ENCODE measurements at places on chromosomes 13 and 19.

DNA sequence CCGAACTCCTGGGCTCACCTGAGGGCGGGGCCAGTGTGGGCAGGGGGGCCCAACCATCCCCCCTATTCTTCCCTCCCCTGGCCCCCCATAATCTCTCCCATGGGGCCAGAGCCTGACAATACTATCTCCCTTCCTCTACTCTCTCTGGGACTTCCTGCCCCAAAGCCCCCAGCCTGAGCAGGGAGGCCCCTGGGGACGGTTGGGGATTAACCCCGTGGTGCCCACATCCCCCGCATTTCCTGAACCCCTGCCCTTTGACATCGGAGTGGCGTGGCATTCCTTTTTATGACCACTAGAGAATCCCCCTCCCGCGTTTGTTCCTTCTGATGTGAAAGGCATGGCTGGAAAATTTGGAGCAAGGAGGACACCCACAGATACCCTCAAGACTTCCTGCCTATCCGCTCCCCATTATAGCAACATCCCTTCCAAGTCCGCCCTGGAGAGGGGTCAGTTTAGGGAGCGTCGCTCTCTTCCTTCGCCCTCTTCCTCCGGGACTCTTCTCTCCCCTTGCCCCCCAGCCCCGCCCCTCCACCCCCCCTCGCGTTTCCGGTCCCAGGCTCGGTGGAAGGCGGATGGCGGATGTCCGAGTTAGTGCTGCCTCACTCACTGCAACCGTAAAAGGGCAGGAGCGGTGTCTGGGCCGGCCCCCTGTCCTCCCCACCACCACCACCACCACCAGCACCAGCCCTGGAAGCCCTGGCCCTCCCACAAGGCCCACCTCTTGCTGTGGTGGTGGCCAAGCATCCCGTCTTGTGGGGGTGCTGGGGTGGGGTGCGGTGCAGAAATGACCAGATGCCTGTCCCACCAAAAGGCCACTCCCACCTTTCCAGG lies 1.8 kb downstream of the VASP start:
- peak; percentile 88 for DNase-seq

GRCh38 chr13:26971990-26972887 lies 199.4 kb downstream of the USP12 start:
- DNase-seq, result peak; percentile 23

GRCh38 chr13:70856711-70857110 lies 748.5 kb upstream of the KLHL1 start:
- DNase-seq, result no peak

GRCh38 chr19:48510421-48511268 lies 990 bp downstream of the LMTK3 start:
- DNase-seq, result peak; percentile 80

DNA sequence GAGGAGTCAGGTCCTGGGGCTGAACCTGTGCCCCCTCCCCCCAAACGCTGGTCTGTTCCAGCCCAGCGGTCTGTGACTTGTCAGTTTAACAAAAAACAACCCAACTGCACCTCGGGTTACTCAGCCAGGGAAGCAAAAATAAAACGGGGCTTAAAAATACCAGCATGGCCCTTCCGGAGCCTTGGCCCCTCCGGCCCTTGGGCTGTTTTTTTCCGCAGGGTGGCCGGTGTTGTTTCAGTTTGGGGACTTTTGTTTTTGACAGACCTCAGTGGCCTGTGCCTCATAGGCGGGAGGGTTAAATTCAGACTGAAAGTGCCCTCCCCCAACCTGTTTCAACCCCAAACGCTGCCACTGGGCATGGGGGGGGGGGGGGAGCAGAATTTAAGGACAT lies 4.0 kb downstream of the TCF3 start:
- peak; percentile 90 for DNase-seq

GRCh38 chr13:23436680-23437079 lies 3.2 kb upstream of the SACS start:
- DNase-seq, result no peak

GRCh38 chr13:101149735-101150384 lies 266.4 kb downstream of the NALCN start:
- no peak for DNase-seq

GRCh38 chr13:51978796-51979556 lies 32.3 kb downstream of the ATP7B start:
- DNase-seq, result no peak

DNA sequence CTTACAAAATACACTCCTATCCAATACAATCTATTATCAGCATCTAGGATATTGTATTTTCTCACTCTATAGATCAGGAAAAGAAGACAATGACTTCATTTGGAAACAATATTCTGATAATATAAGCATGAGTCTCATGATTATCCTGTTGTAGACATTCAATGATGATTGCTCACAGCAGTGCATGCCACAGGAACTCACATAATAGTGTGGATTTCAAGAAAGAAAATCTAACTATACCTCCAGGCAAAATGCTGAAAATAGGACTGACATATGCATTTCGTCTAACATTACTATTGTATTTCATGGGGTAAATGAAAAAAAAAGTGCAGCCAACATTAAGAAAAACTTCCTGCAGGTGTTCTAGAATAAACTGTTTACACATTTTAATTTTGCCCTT lies 122.6 kb downstream of the POSTN start:
- DNase-seq, result no peak

DNA sequence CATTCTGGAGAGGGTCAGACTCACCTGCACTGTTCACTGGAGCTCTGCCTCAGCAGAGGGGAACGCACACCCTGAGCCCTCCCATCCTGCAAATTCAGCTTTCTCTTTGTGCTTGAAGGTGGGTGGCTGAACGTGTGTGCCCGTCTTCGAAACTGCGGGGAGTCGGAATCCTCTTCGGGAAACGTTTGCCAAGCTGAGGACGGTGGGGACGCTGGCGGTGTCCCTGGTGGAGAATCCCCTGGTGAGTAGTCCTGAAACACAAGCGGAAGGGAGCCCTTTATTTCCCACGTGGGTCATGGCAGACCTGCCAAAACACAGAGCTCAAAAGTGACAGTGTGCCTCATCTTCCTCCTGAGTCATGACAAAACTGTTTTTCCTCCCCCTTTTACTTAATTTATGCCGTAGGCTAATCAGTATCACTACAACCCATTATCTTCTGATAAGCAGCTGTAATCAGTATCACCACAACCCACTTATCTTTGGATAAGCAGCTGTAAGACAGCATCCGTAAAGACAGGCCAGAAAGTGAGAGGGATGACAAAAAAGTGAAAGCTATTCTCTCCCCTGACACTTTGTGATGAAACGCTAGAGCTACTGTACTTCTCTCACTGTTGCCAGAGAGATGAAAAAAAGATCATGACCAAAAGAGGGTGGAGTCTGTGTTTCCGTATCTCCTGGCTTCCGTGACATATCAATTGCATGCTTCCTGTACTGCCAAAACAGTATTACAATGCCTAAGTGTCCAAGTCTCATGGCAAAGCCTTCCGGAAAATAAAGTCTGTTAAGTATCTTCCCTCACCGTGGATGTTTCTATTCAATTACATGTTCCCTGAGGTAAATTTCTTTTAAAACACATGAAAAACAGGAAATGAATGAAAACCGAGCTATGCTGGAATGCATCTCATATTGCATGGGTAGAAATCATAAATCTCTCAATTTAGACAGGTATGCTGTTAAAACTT lies 155.5 kb downstream of the TBC1D4 start:
- peak; percentile 55 for DNase-seq

DNA sequence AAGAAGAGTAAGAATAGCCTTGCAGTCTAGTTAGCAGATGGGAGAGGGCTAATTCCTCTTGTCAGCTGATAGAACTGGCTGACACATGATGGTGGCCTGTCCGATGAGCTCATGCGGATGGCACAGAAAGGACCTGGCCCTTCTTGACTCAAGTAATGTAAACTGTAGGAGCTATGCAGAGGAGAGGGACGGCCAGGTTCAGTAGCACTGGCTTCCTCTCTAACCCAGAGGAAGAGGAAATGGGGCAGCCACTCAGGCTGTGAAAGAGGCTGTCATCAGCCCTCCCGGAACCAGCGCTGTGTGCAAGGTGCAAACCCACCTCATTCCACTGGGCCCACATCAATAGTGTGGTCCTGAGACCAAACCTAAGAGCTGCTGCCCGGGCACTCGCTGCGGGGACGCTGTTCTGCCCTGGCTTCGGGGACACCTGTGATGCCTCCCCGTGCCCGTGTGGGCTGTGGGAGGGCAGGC lies 30.8 kb upstream of the USE1 start:
- DNase-seq, result no peak

DNA sequence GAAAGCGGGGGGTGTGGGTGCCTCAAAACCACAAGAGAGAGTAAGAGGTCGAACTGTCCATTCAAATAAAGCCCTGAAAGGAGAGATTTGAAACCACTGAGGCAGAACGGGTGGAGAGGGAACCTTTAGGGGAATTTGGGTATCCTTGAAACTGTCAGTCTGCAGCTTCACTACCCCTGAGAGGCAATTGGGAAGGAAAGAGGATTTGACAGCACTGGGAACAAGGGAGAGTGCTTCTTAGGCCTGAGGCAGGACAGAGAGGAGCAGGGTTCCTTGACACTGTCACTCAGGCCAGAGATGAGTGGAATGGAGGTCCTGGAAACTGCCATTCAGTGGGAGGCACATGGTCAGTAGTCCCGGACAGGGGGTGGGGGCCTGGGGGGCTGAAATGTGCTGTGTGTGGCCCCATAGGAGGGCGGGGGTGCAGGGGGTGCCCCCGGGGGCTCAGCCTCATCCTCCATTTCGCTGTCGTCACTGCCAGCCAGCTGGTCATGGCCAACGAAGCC lies 5.0 kb downstream of the GFY start:
- no peak for DNase-seq

DNA sequence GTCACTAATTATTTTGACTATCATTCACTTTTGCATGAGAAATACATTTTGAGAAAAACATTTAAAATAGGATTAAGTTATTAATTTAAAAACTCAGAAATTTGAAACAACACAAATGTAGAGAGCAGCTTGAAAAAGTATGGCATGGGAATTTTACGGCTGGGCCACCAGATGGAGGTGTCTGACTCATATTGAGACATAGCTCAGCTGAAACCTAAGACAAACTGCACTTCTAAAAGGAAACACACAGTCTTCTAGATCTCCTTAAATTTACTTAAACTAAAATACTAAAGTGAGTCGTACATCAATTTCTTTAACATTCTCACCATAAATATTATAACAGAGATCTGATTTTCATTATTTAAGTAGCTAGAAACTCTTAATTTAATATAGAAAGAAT lies 41.9 kb upstream of the POSTN start:
- no peak for DNase-seq

DNA sequence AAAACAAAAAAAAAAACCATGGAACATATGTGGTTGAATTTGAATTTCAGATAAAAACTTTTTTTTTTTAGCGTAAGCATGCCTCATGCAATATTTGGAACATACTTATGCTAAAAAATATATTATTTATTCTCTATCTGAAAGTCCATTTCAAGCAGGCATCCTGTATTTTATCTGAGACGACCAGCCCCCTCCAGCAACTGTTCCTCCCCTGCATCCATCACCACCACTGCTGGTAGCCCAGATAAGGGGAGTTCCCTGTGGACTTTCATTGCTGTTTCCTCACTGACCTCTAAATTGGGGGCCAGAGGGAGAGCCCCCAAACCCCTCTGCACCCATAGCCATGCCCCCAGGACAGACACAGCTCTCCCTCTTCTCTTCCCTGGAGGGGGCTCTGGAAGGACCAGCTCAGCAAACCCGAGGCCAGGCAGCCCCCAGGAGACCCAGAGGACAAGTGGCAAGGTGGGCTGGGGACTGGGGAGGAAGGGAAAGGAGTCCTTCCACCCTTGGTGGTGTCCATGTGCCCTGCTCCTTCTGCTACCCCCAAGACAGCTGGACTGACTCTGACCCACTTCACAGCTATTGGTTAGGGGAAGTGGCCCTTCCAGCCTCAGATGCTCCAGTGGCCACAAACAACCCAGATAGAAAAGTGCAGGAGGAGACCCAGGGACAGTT lies 6.6 kb upstream of the SIGLEC12 start:
- no peak for DNase-seq

GRCh38 chr13:50998326-50998725 lies 88.7 kb downstream of the RNASEH2B start:
- DNase-seq, result no peak

- DNase-seq, result no peak
Observed at GRCh38 chr19:41175801-41176777, 16.9 kb upstream of the CYP2S1 start.

All from GM20000 (cell line).